ENCODE measurements at places on chromosomes 7 and 10. TPM values are rescaled to one million over a fixed set of nuclear protein-coding genes. Genes with fewer than 3 reads are reported as not detected.

The ADAP1 gene
- 9.9 TPM for polyA plus RNA-seq

The MYO3A gene
- polyA plus RNA-seq, result 7.5 TPM

- DNase-seq, result no peak
Observed at GRCh38 chr10:80090121-80090520, 11.7 kb downstream of the TMEM254 start.

DNA sequence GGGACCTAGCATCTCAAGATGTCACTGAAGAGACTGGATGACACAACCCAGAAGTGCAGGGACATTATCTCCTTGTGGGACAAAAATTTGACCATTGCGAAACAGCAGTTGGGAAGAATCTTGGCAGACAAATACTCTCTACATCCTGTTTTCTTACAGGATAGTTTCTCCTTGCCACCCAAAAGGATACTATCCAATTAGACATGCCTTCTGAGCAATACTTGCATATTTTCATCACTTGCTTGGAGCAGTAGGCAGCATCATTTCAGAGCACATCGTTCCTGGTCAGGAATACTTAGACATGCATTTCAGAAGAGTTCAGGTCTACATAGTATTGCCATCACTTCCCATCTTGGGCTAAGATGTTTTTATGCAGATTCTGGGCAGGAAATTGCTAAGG is 56.8 kb downstream of the FAS start:
- DNase-seq, result no peak

- DNase-seq, result no peak
Observed at GRCh38 chr10:121683816-121684215, 85.6 kb upstream of the FGFR2 start.

DNA sequence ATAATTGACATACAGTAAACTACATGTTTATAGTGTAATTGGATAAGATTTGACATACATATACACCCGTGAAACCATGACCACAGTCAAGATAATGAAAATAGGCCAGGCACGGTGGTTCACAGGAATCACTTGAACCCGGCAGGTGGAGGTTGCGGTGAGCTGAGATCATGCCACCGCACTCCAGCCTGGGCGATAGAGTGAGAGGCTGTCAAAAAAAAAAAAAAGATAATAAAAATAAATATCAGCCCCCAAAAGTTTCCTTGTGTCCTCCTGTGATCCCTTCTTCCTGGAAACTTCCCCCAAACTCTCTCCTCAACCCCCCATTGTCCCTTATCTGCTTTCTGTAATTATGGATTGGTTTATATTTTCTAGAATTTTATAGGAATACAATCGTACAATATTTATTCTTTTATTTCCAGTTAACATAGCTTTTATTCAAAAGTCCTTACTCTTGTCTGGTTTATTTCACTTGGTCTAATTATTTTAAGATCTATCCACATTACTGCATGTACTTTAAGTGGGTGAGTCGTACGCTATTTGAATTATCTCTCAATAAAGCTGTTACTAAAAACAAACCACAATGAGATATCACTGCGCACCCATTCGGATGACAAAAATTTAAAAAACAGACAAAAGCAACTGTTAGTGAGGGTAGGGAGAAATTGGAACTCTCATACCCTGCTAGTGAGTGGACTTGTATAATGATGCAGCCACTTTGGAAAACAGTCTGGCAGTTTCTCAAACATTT is 30.1 kb upstream of the TNPO3 start:
- no peak for DNase-seq

DNA sequence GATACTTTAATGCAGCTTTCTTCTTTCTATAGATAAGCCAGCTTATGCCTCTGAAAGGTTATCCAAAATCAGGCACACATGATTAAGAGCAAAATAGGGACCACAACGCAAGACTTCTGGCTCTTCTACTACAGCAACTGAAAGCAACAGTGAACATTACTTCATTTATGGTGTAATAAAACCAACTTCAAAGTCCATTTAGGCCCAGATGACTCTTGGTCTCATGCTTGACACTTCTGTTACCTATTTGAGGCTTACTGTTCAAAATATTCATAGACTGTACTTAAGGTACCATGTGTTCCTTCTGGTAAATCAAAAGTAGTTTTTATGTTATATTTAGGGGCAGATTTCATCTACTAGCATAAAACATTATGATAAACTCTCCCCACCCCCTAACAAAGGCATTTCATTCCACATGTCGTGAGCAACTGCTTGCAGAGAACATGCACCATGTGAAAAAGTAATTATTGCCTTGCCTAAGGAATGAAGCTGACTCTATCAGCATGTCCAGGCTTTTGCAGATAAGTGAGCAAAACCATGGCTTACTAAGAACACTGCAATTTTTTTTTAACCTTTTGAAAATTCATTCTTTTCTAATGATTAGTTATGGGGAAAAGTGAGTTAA is 154.9 kb upstream of the ITGB1 start:
- no peak for DNase-seq

GRCh38 chr10:123755061-123755460 is 88.9 kb downstream of the GPR26 start:
- DNase-seq, result no peak

DNA sequence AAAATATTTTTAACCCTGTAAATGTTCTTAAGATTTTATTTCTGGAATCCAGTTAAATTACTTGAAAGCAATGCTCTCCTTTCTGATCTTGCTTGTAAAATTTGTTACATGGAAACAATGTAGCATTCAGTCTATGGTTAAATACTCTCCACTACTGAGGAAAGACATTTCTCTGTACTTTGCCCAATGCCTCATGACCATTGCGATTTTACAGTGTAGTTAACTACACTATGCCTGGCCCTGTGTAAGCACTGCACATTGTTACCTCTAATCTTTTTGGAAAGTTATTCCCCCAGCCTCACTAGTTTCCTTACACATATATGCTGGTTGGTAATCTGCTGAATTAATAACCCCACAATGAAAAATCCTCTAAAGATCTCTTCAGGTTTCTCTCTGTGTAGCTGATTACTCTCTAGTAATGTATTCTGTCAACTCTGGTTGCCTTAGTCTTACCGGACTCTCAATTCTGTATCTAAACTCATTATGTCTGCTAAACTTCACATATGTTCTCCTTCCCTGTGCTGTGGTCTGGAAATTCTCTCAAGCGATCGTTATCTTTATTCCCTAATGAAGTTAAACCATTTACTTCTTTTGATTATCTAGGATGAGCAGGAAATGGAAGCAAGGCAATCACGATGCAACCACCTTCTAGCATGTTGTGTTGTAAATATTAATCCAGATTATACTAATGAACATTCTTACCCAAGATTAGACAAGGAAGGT is 58.7 kb upstream of the TMEM106B start:
- DNase-seq, result no peak

GRCh38 chr10:60390224-60390626 is 550 bp upstream of the ANK3 start:
- DNase-seq, result no peak

GRCh38 chr10:91944880-91945630 is 21.5 kb downstream of the BTAF1 start:
- no peak for DNase-seq

GRCh38 chr7:27073076-27073475 is 22.7 kb downstream of the HOXA1 start:
- DNase-seq, result no peak

All from renal cortex interstitium (tissue), 15 donors.